ENCODE measurements at places on chromosomes 1 and 21.

- DNase-seq = no peak
Measured at GRCh38 chr1:18528616-18529015, 47.9 kb downstream of the KLHDC7A start.

- no peak for DNase-seq
Measured at GRCh38 chr21:31895077-31895835, 22.4 kb downstream of the HUNK start.

DNA sequence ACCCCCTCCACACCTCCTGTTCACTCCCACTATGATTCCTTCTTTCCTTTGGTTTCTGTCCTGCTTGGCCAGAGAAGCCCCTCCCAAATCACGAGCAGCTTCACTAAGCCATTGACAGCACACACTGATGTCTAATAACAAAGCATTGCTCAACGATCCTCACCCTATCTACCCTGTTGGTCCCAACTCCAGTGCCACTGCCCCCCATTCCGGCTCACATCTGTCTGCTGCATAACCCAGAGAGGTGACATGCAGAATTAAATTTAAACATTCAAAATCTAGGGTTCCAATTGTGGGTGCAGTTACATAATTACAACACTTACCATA, 236.9 kb downstream of the TTLL7 start:
- DNase-seq = no peak

DNA sequence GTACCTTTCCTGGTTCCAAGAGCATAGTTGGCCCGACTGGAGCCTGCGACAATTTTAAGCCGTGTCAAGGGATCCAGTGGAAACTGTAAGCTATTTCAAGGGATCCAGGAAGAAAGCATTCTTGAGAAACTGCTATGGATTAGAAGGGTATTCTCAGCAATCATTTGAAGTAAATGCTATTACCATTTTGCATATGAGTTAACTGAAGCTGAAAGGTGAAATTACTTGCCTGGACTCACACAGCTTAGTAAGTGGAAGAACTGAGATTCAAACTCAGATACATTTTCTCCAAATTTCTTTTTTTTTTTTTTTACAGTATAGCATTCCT, 589 bp downstream of the ZNF684 start:
- DNase-seq = no peak

GRCh38 chr1:56973923-56974742, 8.3 kb upstream of the C8B start:
- DNase-seq = no peak

DNA sequence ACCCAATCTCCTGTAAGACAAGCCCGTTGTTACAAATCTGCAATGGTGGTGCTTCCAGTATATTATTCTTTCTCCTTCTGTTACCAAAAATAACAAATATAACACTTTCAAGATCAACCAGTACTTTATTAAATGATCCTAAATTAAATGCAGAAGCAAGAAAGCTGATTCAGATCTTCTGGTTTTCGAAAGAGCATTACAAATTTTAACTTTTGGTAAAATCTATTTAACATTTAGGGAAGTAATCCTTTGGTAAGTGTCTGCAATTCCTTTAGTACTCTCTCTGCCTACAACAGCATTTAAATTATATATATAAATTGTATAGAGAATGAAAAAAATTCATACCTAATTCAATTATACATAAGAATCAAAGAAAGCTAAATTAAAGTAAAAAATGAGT, 198.6 kb upstream of the HMCN1 start:
- DNase-seq = no peak

DNA sequence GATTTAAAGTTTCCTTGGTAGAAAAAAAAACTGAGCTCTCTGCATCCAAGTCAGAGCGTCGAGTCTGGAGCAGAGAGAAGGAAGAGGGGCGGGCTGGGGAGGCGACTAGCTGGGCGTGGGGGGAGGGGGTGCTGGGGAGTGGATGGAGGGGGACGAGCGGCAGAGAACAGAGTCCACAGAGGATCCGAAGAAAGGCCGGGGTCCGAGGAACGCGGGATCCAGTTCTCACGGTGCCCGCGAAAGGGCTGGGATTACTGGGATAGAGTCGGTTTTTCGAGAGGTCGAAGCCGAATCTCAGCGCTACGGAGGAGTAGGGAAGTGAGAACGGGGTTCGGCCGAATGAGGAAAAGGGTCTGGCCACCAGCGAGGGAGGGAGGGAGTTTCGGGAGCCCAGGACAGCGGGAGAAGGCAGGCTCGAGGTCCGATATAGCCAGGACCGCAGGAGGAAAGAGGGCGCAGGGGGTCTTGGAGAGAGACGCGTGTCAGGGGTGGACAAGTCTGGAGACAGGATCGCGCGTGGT, 665 bp downstream of the DAB1 start:
- DNase-seq = no peak

DNA sequence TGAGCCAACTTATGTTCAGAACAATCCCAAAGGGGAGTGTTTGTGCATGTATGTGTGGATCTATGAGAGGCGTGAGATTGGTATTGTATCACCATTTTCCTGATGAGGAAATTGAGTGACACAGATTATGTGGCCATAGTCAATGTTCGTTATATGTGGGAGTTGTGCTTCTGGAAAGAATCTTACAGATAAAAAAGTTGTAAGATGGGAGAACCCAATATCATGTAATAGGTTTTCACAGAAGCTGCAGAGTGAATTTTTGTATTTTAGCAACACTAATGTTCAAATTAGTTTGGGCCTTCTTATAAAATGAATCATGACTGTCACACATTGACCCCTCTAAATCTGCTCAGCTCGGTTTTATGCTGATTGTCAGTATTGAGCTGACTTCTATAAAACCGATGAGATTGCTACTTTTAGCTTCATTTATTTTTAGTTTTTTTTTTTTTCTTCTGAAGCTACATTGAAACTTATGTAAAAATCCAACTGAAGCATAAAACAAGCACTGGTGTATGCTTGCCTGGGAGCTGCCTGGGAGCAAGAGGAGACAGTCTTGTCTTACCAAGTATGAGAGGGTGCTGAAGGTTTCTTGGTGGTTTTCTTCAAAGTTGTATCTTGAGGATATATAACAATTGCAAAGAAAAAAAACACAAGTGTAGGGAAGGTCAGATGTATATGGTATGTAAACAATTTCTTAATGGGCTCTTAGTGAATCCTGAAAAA, 4.1 kb downstream of the RWDD3 start:
- DNase-seq = no peak

GRCh38 chr1:33494929-33495328, 22.5 kb downstream of the ZSCAN20 start:
- DNase-seq = no peak

DNA sequence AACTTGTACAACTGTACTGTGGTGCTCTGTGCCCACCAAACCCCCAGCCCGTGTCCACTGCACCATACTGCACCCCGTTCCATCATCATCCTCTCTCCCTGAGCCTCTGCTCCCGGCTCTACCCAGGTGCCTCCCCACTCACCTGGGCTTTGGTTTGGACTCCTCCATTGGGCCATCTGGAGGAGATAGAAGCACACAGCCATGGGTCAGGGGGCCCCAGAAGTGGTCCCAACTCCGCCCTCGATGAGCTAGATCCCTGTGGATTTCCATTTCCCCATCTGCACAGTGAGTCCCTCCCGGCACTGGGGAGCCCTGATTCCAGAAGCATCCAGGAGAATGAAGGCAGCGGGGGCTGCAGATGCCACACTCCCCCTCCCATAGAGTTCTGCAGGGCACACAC, 10.8 kb downstream of the TNNT2 start:
- DNase-seq = no peak

DNA sequence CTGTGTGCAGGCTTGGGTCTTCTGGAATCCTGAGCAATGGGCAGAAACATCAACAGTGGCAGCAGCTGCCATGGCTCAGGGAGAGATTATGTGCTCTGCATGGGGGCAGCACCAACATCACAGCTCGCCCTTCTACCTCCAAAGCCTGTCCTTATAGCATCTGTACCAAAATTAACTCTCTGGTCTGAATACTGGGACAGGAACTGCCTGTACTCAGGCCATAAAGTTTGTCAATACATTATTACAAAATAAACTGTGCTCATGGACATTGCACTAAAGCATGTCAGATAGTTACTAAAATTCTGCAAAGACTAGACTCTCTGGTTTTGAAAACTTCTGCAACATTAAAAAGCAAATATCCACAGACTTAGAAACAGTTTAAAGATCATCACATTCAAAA, 91.6 kb downstream of the ZC3H11B start:
- no peak for DNase-seq

DNA sequence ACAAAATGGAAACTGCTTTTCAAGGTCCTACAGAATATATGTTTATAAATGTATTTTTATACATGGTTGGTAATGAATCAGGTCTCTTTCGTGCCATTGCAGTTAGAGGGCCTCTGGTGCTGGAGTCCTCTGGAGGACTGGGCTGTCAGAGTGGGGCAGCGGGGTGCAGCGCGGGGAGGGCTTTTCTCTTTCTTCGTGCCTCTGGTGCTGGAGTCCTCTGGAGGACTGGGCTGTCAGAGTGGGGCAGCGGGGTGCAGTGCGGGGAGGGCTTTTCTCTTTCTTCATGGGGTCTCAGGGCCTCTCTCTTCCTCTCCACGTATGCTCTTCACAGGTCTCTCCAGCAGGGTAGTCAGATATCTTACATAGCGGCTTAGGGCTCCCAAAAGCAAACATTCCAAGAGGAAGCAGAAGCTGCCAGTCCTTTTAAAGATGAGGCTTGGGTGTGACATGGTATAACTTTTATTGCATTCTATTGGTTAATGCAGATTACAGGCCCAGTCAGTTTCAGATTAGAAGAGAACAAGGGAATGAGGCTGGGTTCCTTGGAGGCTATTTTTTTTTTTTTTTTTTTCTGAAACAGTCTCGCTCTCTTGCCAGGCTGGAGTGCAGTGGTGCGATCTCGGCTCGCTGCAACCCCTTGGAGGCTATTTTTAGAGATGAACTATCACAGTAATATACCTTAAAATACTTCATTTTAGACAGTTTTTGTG, 13.1 kb downstream of the SDCCAG8 start:
- no peak for DNase-seq

GRCh38 chr1:7743346-7743745, 27.8 kb upstream of the VAMP3 start:
- no peak for DNase-seq

GRCh38 chr1:93554883-93555872, 107.3 kb downstream of the FNBP1L start:
- no peak for DNase-seq

DNA sequence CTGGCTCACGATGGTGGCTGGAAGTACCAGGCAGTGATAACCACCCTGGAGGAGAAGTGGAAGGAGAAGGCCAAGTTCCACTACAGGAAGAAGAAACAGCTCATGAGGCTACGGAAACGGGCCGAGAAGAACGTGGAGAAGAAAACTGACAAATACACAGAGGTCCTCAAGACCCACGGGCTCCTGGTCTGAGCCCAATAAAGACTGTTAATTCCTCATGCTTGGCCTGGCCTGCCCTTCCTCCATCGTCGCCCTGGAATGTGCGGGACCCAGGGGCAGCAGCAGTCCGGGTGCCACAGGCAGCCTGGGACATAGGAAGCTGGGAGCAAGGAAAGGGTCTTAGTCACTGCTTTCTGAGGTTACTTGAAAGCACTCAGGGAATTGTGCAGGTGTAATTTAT, 10.8 kb downstream of the IL24 start:
- no peak for DNase-seq

DNA sequence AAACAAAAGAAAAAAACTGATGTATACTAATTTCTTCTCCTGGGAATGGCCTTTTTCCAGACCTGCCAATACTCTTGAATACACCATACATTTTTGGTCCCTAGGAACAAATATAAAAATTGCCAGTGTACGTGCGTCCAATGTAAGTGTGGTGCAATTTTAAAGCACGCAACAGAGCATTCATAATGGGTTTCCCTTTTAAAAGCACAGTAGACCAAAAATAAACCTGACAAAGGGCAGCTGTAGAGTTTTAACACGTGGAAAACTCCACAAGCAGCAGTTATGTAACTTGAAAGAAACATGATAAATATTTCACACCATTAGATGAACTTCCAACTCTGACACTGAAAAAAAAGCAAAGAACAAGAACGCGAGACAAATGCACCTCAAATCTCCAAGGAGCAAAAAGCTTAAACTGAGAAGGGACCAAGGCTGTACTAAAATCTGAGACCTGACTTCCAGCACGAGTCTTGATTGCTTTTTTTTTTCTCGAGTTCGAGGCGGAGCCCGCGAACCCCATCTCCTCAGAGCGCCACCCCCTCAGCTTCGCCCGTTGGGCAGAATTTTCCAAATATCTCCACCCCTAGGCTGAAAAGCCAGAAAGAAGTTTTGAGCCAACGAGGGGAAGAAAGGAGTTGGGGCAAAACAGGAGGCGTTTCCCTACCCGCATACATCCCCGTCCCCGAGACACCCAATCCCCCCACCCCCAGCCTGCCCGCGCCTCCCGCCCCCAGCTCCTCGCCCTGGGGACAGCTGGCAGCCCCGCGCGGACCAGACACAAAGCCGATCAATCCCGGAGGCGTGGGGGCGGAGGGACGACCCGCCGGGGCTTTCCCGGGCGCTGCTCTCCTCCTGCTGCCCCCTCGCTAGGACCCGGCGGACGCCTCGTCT, at the start of gene JAM2:
TSS of gene JAM2 (plus strand) at position 599 of the 891 bp plus-strand sequence. CDS start 564 bp downstream, outside the sequence.
- no peak for DNase-seq

DNA sequence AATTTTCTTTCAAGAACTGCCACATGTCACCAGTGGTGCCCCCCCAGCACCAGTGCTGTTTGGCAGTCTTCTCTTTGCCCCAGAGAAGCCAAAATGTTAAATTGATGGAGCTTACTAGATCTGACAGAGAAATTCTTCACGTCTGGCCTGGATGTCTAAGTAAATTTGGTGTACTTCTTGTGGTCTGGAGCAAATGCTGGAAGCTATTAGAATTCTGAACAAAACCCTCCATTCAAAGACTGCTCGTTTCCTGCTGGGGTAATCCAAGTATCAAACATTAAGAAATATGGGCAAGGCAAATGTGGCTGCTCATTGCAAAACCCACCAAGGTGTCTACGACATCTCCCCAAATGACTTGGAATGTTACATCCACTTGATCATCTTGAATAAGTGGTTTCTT, 92.3 kb downstream of the ROR1 start:
- no peak for DNase-seq

GRCh38 chr1:79363430-79363829, 356.9 kb upstream of the ADGRL4 start:
- DNase-seq = no peak

GRCh38 chr1:102420034-102420433, 423.3 kb upstream of the OLFM3 start:
- no peak for DNase-seq

DNA sequence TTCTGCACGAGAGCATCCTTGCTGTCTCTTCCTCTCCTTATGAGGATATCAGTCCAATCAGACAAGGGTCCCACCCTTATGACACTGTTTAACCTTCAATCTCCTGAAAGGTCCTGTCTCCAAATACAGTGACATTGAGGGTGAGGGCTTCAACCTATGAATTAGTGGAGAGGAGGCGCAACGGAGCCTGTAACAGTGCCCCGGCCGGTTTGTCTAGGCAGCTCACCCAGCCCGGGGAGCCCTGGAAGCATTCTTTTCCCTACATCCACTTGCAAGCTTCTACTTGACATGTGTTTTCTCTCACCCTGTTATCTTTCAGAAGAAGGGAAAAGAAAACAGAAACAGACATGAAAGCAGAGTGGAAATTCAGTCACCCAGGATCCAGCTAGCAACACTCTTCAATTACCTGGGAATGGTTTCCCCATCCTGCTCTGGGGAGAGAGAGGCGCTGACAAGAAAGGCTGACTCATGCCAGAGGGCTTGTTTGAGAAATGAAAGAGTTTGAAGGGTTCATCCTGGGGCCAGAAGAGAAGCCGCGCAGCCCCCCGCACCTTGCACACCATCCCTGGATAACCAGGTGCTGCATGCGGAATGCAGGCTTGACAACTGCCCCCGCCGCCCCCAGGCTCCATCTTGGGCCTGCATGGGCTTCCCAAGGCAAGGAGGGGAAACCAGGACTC, 394.9 kb downstream of the NPHP4 start:
- DNase-seq = no peak

- no peak for DNase-seq
Measured at GRCh38 chr1:64268653-64269557, 65.5 kb downstream of the UBE2U start.
